Adipocyte (in vitro differentiated cells): ENCODE measurements at places on chromosomes 4 and X.

DNA sequence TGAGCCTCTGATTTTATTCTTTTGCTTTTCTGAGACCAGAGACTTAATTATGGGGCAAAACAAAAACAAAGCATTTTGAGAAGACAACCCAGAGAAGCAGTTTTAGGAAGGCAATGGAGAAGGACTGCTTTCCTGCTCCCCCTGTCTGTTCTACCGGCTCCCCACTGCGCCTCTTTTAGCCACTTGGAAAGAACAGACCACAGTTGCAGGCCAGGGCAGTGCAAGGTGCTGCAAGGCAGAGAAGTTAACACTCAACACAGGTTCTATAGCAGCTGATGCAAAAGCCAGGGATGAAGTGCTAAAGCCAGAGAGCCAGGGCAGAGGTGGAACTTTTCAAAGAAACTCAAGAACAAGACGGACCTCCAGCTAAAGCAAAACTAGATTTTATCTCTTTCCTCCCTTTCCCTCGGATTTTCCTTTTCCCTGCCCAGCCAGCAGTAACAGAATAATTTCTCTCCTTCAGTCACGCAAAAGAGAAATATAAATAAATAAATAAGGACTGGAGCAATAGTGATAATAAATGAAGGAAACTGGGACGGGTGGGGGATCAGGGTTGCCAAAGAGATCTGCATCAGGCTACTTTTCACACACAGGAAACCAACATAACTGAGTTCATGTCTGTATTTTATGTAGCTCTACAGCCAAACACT lies 10.4 kb downstream of the SH3RF1 start:
- no peak for DNase-seq

DNA sequence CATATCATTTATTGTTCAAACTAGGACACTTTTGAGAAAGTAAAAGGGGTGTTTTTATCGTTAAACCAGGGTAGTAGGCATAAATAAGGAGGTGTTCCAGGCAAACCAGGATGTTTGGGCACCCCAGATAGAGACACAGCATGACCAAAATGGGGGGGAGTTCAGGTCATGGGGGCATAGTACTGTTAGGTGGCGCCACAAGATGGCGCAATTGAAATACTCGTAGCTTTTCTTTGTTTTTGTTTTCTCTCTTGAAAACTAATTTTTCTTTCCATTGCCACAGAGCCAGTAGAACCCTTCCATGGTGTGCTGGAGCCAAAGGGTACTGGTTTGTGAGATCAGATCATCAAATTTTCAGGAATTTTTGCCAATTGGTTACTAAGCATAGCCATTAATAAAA lies 283.4 kb downstream of the BCOR start:
- peak; percentile 60 for DNase-seq

GRCh38 chrX:72020204-72020603 lies 109.6 kb downstream of the NHSL2 start:
- no peak for DNase-seq

GRCh38 chr4:104248726-104249125 lies 246.0 kb downstream of the CXXC4 start:
- DNase-seq, result no peak

DNA sequence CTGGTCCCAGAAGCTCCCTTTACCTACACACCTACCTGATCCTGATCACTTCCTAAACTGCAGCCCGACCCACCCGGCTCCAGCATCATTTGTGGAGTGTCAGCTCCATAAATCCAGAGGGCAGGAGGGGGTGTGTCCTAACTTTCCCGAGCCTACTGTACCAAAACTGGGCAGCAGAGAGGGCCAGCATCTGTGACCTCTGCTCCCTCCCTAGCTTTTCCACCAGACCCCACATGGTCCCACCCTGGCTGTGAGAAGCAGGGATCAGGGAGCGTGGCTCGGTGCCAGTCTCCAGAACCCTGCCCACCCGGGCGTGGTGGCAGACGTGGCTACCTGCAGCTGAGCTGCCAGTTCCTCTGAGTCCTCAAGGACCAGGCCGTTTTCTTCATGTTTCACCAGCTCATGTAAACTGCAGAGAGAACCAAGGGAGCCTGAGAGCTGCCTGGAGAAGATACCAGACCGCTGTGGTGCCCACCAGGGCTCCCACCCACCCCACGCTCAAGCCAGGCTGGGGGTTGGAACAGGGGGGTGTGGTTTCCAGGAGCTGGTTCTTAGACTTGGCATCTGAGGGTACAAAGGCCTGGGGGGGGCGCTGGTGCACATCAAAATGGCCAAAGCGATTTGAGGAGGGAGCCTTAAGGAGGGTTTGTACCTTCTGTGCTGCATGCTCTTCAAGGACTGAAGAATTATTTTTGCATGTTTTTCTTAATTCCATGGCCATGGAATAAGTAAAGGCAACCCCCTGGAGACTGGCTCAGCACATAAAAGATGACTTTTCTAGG lies 76.7 kb upstream of the DRD5 start:
- DNase-seq, result no peak
